ENCODE measurements at places on chromosomes 5 and 9. TPM values are rescaled to one million over a fixed set of nuclear protein-coding genes. Genes with fewer than 3 reads are reported as not detected.

PDGFRB gene
- 360 TPM for total RNA-seq

DNA sequence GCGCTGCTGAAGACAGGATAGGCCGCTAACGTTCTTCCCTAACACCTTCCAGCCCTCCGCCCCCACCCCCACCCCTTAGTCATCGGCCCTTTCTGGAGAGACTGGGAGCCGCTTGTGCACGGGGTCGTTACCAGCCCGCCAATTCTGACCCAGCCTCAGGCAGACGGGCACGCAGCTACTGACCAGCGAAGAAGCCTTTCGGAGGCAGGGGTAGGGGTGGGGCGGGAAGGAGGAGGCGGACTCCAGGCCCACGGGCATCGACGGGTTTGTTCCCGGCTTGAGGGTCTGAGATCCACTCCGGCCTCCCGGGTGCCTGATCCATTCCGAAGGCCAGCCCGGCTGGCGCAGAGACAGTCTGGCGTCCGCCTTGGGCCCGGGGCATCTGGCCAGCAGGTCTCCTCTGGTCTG is 729 bp upstream of the HAND1 start:
- no peaks in the 10 kb centered on the region for H3K4me1 ChIP-seq
- H3K27me3 ChIP-seq = no peaks in the 10 kb centered on the region
- no peak overlapping the region for H3K27ac ChIP-seq
- DNase-seq = no peak
- H3K36me3 ChIP-seq = no peaks in the 10 kb centered on the region
- H3K4me3 ChIP-seq = no peak overlapping the region

GRCh38 chr5:79745255-79745654 is 55.6 kb downstream of the CMYA5 start:
- no peaks in the 10 kb centered on the region for H3K4me1 ChIP-seq
- no peaks in the 10 kb centered on the region for H3K27me3 ChIP-seq
- no peak overlapping the region for H3K4me3 ChIP-seq
- no peaks in the 10 kb centered on the region for H3K36me3 ChIP-seq
- H3K27ac ChIP-seq = no peak overlapping the region
- no peak for DNase-seq

IFNA2 gene
- total RNA-seq = not detected

HRH2 gene
- total RNA-seq = 12.6 TPM

SPINK7 gene
- not detected for total RNA-seq

GRCh38 chr9:2740616-2741015 is 23.3 kb downstream of the KCNV2 start:
- H3K36me3 ChIP-seq = no peaks in the 10 kb centered on the region
- H3K4me3 ChIP-seq = no peak overlapping the region
- no peaks in the 10 kb centered on the region for H3K27me3 ChIP-seq

- no peak overlapping the region for H3K4me3 ChIP-seq
- no peaks in the 10 kb centered on the region for H3K27me3 ChIP-seq
- H3K4me1 ChIP-seq = no peaks in the 10 kb centered on the region
- no peak for DNase-seq
These were observed 155.8 kb upstream of the ZNF608 start for GRCh38 chr5:124902097-124902821.

DNA sequence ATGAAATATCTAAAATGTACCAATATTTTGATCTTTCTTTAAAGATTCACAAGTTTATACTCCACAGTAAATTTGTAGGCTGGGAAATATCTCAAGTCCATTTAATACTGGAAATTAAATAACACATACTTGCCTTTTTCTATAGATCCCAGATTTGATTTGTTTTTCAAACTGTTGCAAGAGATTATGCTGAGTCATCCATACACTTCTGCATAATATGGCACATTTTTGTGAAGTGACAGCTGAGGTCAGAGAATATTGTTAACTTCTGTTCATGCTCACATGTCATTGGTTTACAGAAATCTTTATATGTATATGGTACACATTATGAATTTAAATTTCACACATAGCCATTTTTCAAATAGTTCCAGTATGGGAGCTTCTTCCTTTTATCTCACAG is 1066.3 kb upstream of the NUDT12 start:
- H3K36me3 ChIP-seq = no peaks in the 10 kb centered on the region
- H3K27me3 ChIP-seq = no peaks in the 10 kb centered on the region
- no peak overlapping the region for H3K4me3 ChIP-seq
- no peak overlapping the region for H3K27ac ChIP-seq
- DNase-seq = no peak
- H3K4me1 ChIP-seq = no peaks in the 10 kb centered on the region

DNA sequence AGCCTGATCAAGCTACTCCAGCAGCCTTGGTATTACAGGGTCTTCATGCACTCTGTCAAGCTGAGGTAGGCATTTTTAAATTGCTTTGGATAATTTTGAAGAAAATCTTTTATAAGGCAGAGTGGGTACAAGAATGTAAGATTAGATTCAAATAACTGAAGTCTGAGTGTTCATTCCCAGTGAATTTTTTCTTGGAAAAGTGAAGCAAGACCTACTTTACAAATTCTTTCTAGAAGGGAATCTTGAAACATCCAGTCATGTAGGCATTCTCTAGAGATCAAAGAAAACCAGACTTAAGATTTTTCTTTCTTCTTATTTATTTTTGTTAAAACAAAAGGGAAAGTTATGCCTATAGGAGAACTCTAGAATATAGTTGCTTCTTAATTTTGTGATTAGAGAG is 139.0 kb downstream of the FOCAD start:
- H3K27ac ChIP-seq = no peak overlapping the region
- H3K36me3 ChIP-seq = no peaks in the 10 kb centered on the region
- no peak overlapping the region for H3K4me3 ChIP-seq

Data from aorta (tissue), 5 donors.